ENCODE measurements at places on chromosomes 5 and 9. TPM values are rescaled to one million over a fixed set of nuclear protein-coding genes. Genes with fewer than 3 reads are reported as not detected.

The RANBP3L gene
- 0.46 TPM for total RNA-seq

The MYO10 gene
- total RNA-seq, result 65.7 TPM

The IFNB1 gene
- total RNA-seq, result 3.2 TPM

The AGXT2 gene
- not detected for total RNA-seq

The IFNA13 gene
- total RNA-seq, result not detected

The FBN2 gene
- total RNA-seq, result 105 TPM

The PCDHB9 gene
- total RNA-seq, result 3.6 TPM

The AK8 gene
- 0.84 TPM for total RNA-seq

The FOXD4L5 gene
- total RNA-seq, result 0.11 TPM

The TAF1L gene
- total RNA-seq, result 0.02 TPM

The KIF24 gene
- 0.86 TPM for total RNA-seq

The CCNI2 gene
- total RNA-seq, result 0.24 TPM

The SLU7 gene
- 48.4 TPM for total RNA-seq

The NUDT2 gene
- total RNA-seq, result 12.9 TPM

The KCNV2 gene
- not detected for total RNA-seq

The FAM120A gene
- total RNA-seq, result 57.7 TPM

The TMEM252 gene
- total RNA-seq, result not detected

The PTGS1 gene
- 0.23 TPM for total RNA-seq

The CMYA5 gene
- 1.5 TPM for total RNA-seq

The ECM2 gene
- total RNA-seq, result 0.18 TPM

The MAP1B gene
- 476 TPM for total RNA-seq

All from astrocyte (in vitro differentiated cells and primary cell).